GM06990 (cell line): ENCODE measurements at places on chromosomes 12 and 14.

GRCh38 chr12:70919597-70920035 lies 922 bp downstream of the PTPRR start:
- DNase-seq = no peak

DNA sequence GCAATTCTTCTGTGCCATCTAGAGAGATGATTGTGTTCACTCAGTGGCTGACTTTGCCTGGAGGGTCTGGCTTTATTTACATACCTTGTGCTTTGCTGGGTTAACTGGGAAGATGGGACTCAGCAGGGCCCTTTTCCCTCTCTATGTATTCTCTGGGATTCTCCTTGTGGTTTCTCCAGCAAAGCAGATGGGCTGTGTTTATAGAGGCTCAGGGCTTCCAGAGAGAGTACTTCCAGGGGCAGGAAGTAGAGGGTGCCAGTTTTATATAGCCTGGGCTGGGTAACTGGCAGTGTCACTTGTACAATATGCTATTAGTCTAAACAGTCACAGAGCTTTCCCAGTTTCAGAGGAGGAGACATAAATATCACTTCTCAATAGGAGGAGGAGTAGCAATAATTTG lies 509.9 kb downstream of the DIO2 start:
- DNase-seq = no peak

- DNase-seq = no peak
Measured at GRCh38 chr12:2289525-2289924, 236.7 kb downstream of the CACNA1C start.

GRCh38 chr14:49930720-49931119 lies 37.8 kb downstream of the ARF6 start:
- DNase-seq = peak; percentile 13

GRCh38 chr14:78519863-78520262 lies 349.7 kb downstream of the NRXN3 start:
- DNase-seq = no peak

- no peak for DNase-seq
Measured at GRCh38 chr14:84351646-84352045, 1178.3 kb upstream of the FLRT2 start.

DNA sequence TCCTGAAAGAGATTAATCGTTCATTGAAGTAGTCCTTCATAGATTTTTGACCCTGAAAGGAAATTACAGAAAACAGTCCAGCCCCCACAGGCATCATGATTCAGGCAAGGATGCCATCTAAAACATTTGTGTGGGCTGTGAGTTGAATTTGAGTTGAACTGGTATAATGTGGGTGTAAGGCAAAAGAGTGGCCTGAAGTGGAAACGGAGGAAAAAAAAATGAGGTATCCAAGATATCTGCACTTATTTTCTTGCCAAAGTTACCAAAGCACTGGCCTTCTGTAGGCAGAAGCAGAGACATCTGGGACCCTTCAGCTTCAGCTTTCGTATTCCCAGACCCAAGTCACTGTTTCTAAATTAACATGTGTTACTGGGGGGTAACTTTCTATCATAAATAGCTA lies 105.1 kb upstream of the DIO2 start:
- DNase-seq = no peak

DNA sequence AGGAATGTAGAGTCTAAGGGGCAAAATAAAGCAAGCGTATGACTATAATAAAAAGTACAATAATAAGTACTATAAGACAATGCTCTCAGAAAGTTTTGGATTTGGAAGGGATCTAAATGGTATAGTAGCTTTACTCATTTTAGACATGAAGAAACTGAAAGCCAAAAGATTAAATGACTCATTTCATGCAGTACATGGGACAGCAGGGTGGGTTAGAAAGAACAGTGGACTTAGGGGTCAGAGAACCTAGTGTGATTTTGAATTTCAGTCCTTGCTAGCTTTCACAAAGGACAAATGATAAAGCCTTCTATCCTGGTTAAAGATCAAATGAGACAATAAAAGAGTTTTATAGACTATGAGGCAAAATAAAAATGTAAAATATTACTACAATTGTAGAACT lies 6.8 kb upstream of the LEMD3 start:
- DNase-seq = no peak

DNA sequence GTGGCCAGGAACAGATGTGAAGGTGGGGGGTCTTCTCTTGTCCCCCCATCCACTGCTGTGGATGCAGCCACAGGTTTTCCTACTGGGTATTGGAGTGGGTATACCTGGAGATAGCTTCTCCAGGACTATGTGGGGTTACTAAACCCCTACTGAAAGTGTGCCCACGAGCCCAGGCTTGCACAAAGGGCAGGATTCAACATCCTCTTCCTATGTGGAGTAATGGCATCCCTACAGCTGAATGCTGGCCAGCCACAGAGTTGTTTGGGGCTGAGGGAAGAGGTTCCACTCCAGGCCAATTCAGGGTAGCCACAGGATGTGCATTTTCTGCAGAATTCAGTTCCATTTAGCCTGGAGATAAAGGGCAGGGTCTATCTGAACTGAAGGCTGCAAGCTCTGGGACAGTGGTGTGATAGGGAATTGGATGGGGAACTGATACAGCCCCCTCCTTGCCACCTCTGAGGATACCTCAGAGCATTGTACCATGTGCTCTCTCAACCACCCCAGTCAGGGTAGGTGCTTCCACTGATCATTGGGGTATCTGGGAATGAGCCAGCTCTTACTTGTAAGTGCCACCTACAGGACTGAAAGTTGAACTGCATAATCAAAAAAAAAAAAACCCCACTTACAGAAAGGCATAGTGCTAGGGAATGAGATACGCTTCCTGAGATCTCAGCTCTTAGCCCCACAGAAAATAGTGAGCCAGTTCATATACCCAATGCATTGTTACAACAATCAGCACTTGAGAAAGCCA lies 187.1 kb downstream of the KITLG start:
- DNase-seq = peak; percentile 15

- DNase-seq = no peak
Measured at GRCh38 chr12:21801522-21802288, 27.2 kb upstream of the KCNJ8 start.

GRCh38 chr12:127130506-127131124 lies 1136.4 kb upstream of the TMEM132C start:
- DNase-seq = no peak

DNA sequence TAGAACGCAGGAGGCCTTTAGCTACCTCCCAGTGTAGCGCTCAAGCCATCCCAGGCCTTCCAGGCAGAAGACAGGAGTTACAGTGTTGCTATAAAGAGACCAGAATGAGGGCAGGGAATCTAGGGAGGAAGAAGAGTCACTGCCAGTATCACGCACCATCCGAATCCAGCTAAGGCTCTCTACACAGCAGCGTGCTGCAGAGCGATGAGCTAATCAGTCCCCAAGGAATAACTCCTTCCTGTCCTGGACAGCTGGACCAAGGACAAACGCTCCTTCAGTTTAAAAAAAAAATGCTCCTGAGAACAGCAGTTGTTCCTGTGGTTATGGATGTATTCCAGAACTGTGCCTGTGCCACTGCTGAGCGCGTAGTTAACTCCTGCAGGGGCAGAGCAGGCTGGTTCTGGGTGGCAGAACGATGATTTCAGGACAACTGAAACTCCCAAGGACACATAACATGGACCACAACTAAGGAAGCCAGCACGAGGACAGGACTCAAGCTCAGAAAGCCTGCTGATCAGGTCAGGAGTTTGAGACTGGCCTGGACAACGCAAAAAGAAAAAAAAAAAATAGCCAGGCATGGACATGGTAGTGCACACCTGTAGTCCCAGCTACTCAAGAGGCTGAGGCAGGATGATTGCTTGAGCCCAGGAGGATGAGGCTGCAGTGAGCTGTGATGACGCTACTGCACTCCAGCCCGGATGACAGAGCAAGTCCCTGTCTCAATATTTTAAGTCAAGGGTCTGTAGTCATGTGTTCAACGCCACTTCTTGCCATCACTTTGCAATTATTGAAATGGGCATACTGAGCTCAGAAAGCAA lies 2.6 kb downstream of the IFFO1 start:
- no peak for DNase-seq

DNA sequence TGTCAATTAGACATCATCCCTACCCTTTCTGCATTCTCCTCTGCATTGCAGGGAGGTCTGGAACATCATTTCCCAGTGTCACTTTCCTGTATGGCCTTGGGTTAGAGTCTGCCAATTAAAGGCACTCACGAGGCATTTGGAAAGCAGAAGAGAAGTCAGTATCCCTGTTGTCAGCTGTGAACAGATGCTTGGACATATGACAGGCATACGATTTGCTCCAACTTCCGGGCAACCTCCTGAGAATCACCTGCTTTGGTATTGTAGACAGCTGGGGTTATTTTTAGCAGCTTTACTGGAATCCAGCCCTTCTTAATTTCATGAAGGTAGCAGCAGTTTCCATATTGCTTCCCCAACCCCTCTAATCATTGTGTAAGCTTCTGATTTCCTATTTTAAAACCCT lies 88.7 kb upstream of the DHRS4 start:
- DNase-seq = no peak

- no peak for DNase-seq
Measured at GRCh38 chr12:53196486-53196885, 10.6 kb downstream of the ITGB7 start.

GRCh38 chr12:46667551-46667950 lies 158.2 kb downstream of the SLC38A4 start:
- DNase-seq = no peak

- DNase-seq = no peak
Measured at GRCh38 chr14:53942970-53943750, 13.5 kb downstream of the BMP4 start.

DNA sequence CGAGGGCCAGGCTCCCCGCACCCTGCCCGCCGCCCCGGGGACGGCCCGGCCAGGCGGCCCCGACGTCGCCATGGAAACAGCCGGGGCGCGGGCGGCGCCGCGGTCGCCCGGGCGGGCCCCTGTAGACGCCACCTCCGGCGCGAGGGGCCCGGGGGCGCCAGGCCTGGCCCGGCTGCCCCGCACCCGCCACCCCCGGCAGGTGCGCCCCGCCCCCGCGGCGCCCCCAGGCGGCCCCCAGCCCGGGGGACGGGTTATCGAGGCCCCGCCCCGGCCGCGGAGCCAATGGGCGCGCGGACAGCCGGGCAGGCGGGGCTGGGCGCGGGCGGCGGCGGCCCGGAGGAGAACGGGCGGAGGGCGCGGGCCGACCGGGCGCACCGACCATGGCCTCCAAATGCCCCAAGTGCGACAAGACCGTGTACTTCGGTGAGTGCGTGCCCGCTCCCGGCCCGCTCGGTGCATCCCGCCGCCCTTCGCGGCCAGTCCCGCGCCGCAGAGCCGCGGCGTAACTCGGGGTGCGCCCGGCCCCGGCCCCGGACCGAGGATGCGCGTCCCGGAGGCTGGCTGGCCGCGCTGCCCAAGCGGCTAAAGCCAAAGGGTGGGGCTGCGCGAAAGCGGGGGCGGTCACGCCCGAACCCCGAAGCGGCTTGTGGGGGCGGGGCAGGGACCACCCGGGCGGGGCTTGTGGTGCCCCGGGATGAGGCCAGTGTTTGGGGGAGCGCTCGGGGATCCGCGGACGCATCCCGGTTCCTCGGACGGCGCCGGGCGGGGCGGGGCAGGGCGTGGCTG lies at the start of gene CRIP2:
Gene CRIP2, plus strand, starts transcription at position 339 of the 786 bp plus-strand sequence. Its CDS starts 42 bp downstream, at position 381.
- DNase-seq = no peak

DNA sequence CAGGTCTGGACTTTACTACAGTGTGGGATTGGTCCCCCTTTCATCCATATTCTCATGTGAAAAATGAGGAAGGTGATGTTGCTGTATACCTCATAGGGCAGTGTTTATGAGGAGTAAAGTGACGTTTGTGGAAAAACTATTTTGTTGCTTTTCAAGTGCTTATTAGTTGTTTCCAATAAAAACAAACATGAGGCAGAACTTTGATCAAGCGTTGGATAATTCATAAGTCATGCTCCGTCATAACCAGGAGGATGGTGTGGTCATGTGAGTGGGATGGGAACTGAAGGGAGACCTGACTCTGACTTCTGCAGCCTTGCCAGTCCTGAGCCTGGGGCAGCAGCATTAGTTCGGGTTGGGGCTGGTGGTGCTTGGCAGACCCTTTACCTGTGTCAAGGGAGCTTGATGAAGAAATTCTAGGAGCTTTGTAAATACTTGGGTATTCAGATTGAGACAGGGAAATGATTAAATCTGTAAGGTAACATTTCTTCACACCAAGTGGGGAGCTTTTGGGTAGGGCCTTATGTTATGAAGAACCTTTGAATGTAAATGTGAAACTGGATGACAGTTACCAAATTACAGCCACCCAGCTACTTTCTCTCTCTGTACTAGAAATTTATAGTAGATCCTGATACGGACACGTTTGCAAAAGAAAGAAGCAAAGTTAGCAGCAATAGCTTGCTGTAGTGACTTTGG lies 462.4 kb upstream of the RGS6 start:
- no peak for DNase-seq

- no peak for DNase-seq
Measured at GRCh38 chr14:67555518-67556090, 22.5 kb downstream of the PLEKHH1 start.

- no peak for DNase-seq
Measured at GRCh38 chr12:69898236-69898635, 73.2 kb downstream of the MYRFL start.

GRCh38 chr12:131432532-131433260 lies 278.2 kb upstream of the SFSWAP start:
- peak; percentile 66 for DNase-seq

DNA sequence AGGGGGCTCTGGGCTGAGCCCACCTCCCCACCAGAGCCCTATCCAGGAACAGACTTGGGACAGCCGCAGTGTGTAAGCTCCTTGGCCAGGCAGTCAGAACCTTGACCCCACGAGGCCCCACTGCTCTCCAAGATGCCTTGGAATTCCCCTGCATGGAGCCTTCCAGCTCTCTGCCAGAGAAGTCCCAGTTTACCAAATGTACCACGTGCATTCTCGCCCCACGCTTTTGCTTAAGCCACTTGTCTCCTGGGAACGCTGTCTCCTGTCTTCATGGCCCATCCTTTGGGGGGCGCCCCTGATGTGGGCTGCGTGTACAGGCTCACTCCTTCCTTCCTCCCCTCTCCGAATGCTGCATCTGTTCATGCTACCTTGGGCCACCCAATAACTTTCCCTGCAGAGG lies 7.9 kb downstream of the FAIM2 start:
- DNase-seq = no peak

DNA sequence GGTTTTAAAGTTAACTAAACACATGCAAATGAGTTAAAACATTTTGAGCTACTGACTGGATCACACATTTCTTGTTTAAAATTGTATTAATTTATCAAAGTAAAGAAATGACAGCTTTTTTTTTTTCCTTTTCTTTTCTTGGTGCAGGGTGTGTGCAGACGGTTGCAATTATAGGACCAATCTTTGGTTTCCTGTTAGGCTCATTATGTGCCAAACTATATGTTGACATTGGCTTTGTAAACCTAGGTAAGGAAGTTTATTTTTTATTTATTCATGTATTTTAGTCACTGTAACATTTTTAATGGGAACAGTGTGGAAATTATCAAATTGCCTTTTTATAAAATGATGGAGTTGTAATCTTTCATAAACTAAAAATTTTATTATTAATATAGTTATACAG lies 21.9 kb downstream of the SLCO1C1 start:
- DNase-seq = no peak

- peak; percentile 22 for DNase-seq
Measured at GRCh38 chr12:110314308-110314707, 33.3 kb downstream of the ATP2A2 start.

- DNase-seq = no peak
Measured at GRCh38 chr14:101075801-101076413, 172.4 kb upstream of the RTL1 start.
